Mesothelial cell of epicardium (in vitro differentiated cells): ENCODE measurements at places on chromosomes 7 and 10. TPM values are rescaled to one million over a fixed set of nuclear protein-coding genes. Genes with fewer than 3 reads are reported as not detected.

DNA sequence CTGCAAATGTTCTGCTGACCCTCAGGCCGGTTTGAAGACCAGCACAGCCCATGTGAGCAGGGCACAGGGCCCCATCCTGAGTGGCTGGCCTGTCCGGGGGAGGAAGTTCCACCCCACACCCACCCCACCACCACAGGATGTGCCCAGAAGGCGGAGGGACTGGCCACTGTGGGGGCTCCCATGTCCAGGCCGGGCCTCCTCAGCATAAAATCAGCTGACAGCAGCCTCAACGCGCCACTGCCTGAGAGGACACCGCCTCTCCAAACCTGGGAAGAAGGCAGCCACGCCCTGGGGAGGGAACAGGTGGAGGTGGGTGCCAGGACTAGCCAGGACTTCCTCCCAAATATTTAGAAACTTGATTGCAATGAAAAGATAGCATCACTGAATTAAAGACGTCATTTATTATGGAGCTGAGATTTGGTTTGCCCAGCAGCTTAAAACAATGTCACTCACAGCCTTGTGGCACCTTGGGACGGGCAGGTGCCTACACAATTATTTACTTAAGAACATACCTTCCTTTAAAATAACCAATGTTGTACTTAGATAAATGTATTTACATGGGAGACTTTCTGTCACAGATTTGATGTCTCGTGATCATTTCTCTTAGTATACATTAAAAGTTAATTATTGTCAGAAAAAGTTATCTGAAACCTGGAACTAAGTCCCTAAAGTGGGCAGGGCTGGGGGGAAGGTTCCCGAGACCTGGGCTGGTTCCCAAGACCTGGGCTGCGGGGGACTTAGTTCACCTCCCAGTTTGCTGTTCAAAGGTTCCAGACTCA lies 27.3 kb upstream of the FAM20C start:
- H3K27ac ChIP-seq, result no peak overlapping the region
- H3K36me3 ChIP-seq, result no peaks in the 10 kb centered on the region
- no peak for DNase-seq
- peaks cover 34% of the 10 kb centered on the region for H3K27me3 ChIP-seq
- peaks cover 16% of the 10 kb centered on the region for H3K4me1 ChIP-seq

GRCh38 chr7:70681469-70682350 lies 450.2 kb upstream of the GALNT17 start:
- peaks cover 27% of the 10 kb centered on the region for H3K4me1 ChIP-seq
- H3K27ac ChIP-seq, result no peak overlapping the region
- peak overlapping the region; percentile 4 for H3K4me3 ChIP-seq
- H3K27me3 ChIP-seq, result peaks cover 11% of the 10 kb centered on the region
- DNase-seq, result no peak

THSD7A gene
- 9.5 to 13.4 TPM (median 10.9 TPM) in 3 replicates for total RNA-seq

DNA sequence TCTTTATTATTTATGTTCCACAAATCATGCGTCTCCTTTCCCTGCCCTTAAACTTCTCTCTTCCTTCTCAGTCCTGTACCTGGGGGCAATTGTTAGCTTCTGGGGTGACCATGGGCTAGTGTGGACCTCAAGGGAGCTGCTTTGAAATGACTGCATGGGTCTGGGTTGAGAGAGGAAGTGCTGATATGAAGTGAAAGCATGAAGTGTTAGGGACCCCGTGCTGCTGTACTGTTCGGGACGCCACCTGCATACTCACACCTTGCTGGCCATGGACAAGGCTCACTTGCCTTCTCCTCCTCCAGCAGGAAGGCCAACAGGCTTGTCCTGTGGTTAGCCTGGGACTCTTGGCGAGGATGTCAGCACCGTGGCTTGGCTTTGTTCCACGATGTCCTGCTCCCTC lies 56.7 kb downstream of the MTPN start:
- no peak overlapping the region for H3K27ac ChIP-seq
- no peaks in the 10 kb centered on the region for H3K27me3 ChIP-seq
- H3K36me3 ChIP-seq, result peaks cover 5% of the 10 kb centered on the region
- DNase-seq, result no peak
- H3K4me1 ChIP-seq, result peaks cover 5% of the 10 kb centered on the region

GRCh38 chr7:68504716-68505115 lies 1093.6 kb upstream of the AUTS2 start:
- peaks cover 7% of the 10 kb centered on the region for H3K4me1 ChIP-seq
- DNase-seq, result no peak
- H3K36me3 ChIP-seq, result peaks cover 2% of the 10 kb centered on the region

PYROXD2 gene
- total RNA-seq, result 31.1 to 34.4 TPM (median 31.9 TPM) in 3 replicates

GRCh38 chr10:60352105-60352504 lies 37.6 kb downstream of the ANK3 start:
- no peak overlapping the region for H3K4me3 ChIP-seq
- no peaks in the 10 kb centered on the region for H3K36me3 ChIP-seq
- DNase-seq, result no peak
- peaks cover 60% of the 10 kb centered on the region for H3K4me1 ChIP-seq
- peak overlapping the region; percentile 93 for H3K27ac ChIP-seq

DNA sequence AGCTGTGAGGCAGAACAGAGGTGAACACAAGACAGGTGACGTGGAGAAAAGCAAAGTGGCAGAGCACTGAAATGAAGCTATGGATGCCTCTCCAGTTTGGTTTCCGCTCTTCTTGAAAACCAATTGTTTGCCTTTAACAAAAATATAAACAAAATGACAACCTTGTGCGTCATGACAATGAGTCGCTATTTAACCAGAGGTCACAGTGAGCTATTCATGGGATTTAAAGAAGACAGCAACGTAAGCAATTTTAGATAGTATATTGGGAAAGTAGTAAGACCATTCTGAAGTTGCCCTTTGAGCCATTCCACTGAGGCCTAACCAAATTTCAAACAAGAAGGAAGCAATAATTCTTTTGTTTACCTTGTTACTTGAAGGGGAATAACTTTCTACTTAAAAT lies 15.2 kb upstream of the LRRTM3 start:
- no peak overlapping the region for H3K4me3 ChIP-seq
- H3K4me1 ChIP-seq, result no peaks in the 10 kb centered on the region
- H3K27ac ChIP-seq, result no peak overlapping the region
- no peaks in the 10 kb centered on the region for H3K36me3 ChIP-seq
- H3K27me3 ChIP-seq, result peaks cover 2% of the 10 kb centered on the region
- DNase-seq, result no peak

TRPV5 gene
- total RNA-seq, result 0.18 to 0.56 TPM (median 0.29 TPM) in 3 replicates

DNA sequence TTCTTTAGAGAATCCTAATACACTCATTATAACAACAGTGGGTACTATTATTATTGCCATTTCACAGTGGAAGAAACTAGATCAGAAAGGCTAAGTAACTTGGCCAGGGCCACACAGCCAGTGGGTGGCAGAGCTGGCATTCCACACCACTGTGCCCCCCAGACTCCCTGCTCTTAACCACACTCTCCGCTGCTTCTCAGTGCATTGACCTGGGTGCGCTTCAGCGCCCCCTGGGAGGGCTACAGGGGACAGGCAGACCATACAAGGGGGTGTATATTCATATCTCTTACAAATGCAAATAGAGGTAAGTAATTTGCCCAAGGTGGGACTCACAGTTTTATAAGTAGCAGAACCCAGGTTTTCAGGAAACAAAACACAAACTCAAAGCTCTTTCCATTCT lies 77.0 kb upstream of the NMT2 start:
- H3K4me1 ChIP-seq, result no peaks in the 10 kb centered on the region
- H3K36me3 ChIP-seq, result peaks cover 33% of the 10 kb centered on the region
- no peaks in the 10 kb centered on the region for H3K27me3 ChIP-seq
- H3K27ac ChIP-seq, result no peak overlapping the region

GPR158 gene
- 7.3 to 7.9 TPM (median 7.5 TPM) in 3 replicates for total RNA-seq

DNA sequence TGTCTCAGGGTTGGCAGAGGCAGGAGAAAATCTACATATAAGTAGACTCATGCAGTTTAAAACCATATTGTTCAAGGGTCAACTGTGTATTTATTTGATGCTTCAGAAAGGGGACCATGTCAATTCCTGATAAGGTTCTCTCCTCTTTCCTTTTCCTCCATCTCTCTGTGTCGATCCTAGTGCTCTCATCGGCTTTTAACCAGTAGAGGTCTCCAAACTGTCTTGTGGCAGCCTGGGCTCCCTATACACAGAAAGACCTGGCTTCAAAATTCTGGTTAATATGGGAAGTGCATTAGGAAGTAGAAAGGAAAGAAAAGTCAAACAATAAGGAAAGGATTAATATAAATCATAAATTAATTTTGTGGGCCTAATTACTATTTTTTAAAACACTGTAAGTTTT lies 304.4 kb upstream of the C7orf33 start:
- H3K36me3 ChIP-seq, result no peaks in the 10 kb centered on the region
- H3K27me3 ChIP-seq, result peaks cover 2% of the 10 kb centered on the region
- no peak overlapping the region for H3K27ac ChIP-seq
- no peak overlapping the region for H3K4me3 ChIP-seq
- no peak for DNase-seq
- H3K4me1 ChIP-seq, result peaks cover 9% of the 10 kb centered on the region

SPDYE6 gene
- total RNA-seq, result not detected in 3 replicates

DNA sequence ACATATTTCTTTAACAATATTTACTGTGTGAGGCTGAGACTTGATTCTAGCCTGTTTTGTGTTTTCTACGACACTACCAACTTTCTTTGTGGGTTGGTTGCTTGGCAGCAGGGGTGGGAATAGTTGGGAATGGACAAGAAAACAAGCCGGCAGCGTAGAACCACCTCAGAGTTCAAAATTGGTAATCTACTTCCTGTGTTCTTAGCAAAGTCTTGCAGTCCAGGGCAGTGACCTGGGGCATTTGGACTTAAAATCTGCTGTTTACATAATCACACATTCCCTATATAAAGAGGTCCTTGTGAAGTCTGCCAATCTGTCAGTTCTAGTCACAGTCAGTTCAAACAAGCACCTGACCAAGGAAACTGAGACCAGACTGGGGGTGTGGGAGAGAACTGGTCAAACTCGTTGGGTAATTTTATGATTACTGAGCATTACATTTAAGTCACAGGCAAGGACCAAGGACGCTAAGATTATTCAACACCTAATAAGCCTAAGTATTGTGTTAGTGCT lies 167.9 kb downstream of the CPEB3 start:
- DNase-seq, result no peak
- no peak overlapping the region for H3K4me3 ChIP-seq
- no peak overlapping the region for H3K27ac ChIP-seq

SPAM1 gene
- not detected in 3 replicates for total RNA-seq

- DNase-seq, result no peak
- peaks cover 18% of the 10 kb centered on the region for H3K4me1 ChIP-seq
- no peaks in the 10 kb centered on the region for H3K27me3 ChIP-seq
- H3K27ac ChIP-seq, result no peak overlapping the region
- peaks cover 9% of the 10 kb centered on the region for H3K36me3 ChIP-seq
Observed at GRCh38 chr10:94443549-94443948, 41.2 kb downstream of the TBC1D12 start.

DNA sequence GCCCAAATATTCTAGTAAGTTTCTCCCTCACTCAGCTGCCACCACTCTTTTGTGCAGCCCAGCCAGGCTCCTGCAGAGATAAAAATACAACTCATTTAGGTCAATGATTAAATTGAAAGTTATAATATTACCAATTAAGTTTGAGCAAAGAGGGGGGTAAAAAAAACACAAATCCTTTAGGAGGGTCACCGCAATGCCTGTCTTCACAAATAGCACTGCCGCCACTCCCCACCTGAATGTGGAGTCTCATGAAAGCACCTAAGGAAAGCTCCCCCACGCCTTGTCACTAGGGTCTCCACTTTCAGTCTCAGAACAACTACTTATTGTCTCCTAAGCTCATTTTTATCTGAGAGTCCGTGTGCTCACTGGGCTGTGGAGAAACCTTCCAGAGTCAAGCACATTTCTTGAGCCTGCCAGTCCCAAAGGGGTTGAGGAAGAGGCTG lies 148.7 kb downstream of the FGFR2 start:
- no peak for DNase-seq
- peaks cover 31% of the 10 kb centered on the region for H3K4me1 ChIP-seq
- H3K27me3 ChIP-seq, result no peaks in the 10 kb centered on the region
- H3K4me3 ChIP-seq, result no peak overlapping the region

GRCh38 chr10:34574353-34574934 lies 240.7 kb downstream of the PARD3 start:
- DNase-seq, result no peak
- H3K4me3 ChIP-seq, result no peak overlapping the region
- H3K27me3 ChIP-seq, result no peaks in the 10 kb centered on the region
- H3K4me1 ChIP-seq, result peaks cover 24% of the 10 kb centered on the region
- H3K27ac ChIP-seq, result no peak overlapping the region

ACSM6 gene
- not detected in 3 replicates for total RNA-seq

ZNF487 gene
- total RNA-seq, result 2.7 to 3.4 TPM (median 2.8 TPM) in 3 replicates

UPK3BL2 gene
- 9.4 to 12.1 TPM (median 10.3 TPM) in 3 replicates for total RNA-seq

- no peak overlapping the region for H3K4me3 ChIP-seq
- H3K27me3 ChIP-seq, result no peaks in the 10 kb centered on the region
- H3K36me3 ChIP-seq, result no peaks in the 10 kb centered on the region
- peaks cover 26% of the 10 kb centered on the region for H3K4me1 ChIP-seq
- DNase-seq, result no peak
Observed at GRCh38 chr10:77409697-77410471, 227.7 kb downstream of the KCNMA1 start.

HOXA1 gene
- 13.7 to 14.6 TPM (median 14.0 TPM) in 3 replicates for total RNA-seq

DNA sequence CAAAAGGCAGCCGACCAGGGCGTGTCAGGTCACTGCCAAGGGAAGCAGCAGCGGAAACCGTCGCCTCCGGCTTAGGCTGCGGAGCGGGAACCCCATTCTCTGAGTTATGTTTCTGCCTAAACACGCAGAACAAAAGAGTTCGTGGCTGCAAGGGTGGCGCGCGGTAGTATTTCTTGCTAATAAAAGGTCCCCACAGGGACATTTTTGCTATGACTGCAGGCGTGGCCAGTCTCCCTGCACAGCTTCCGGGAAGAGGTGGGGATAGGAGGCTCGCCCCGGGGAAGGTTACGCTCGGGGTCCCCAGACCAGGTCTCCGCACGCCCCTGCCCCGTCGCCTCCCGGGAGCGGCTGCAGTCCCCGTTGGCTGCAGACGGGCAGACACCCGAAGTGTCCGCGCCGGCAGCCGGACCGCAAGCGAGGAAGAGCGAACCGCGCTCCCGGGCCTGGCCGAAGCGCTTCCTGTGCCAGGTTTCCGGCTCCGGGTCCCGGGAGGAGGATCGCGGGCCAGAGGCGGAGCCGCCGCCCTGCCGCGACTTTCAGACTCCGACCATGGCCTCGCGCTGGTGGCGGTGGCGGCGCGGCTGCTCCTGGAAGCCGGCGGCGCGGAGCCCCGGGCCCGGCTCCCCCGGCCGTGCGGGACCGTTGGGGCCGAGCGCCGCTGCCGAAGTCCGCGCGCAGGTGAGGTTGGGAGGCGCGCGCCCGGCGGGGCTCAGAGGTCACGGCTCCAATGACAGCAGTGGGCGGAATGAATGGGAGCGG lies at the start of gene PDSS1:
TSS of gene PDSS1 (plus strand) at position 539 of the 759 bp plus-strand sequence. CDS start at position 550, 11 bp downstream.
- peak; percentile 46 for DNase-seq
- peaks cover 16% of the 10 kb centered on the region for H3K4me1 ChIP-seq
- H3K27ac ChIP-seq, result peak within 1 kb of the TSS; percentile 94
- peaks cover 16% of the 10 kb centered on the region for H3K27me3 ChIP-seq

ZP3 gene
- total RNA-seq, result 0.41 to 0.89 TPM in 2 of 3 replicates, not detected in the other

DNA sequence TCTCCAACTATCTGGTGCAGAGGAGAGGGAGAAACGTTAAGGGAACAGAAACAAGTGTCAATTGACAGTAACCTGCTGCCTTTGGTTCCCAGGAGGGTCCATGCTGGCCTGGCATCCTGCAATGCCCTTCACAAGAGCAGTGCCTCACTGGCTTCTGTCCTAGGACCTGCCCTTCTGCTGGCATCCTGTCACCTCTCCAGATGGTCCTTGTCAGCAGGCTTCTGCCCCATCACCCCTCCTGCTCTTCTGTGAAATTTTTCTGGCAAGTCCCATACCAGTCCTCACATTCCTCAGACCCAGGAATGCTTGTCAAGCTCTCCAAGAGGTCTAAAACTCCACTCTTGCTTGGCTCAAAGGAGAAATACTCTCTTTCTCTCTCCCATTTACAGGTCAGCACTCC lies 34.2 kb downstream of the C10orf67 start:
- H3K27ac ChIP-seq, result no peak overlapping the region
- H3K36me3 ChIP-seq, result no peaks in the 10 kb centered on the region
- DNase-seq, result no peak
- H3K27me3 ChIP-seq, result peaks cover 55% of the 10 kb centered on the region
- H3K4me3 ChIP-seq, result no peak overlapping the region
